ENCODE measurements at places on chromosomes 7 and 10.

DNA sequence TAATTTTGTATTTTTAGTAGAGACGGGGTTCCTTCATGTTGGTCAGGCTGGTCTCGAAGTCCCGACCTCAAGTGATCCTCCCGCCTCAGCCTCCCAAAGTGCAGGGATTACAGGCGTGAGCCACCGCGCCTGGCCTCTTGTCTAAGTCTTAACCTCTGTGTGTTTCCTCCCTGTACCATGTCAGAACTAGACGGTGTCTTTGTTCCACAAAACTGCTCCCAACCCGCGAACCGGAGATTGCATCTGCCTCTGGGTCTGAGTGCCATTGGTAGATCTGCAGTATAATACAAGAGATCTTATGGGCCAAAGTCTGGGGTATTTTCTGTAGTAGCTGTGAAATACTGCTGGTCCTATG, 1.3 kb upstream of the EEF1AKMT2 start:
- DNase-seq: no peak

DNA sequence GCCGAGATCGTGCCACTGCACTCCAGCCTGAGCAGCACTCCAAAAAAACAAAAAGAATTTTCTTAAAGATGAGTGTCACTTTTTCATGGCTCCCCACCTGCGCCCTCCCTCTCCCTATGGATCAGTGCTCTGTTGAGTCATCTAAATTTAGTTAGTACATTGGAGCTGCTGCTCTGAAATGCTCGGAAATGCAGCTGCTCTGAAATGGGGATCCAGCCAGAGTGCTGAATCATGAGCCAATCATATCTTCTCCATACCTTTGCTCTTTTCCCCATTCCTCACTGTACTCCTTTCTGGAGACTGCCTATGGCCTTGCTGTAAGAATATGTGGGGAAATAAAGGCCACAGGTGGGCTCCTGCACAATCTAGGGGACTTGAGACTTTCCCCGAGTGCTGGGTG, 188.8 kb downstream of the ZNF438 start:
- DNase-seq: no peak

DNA sequence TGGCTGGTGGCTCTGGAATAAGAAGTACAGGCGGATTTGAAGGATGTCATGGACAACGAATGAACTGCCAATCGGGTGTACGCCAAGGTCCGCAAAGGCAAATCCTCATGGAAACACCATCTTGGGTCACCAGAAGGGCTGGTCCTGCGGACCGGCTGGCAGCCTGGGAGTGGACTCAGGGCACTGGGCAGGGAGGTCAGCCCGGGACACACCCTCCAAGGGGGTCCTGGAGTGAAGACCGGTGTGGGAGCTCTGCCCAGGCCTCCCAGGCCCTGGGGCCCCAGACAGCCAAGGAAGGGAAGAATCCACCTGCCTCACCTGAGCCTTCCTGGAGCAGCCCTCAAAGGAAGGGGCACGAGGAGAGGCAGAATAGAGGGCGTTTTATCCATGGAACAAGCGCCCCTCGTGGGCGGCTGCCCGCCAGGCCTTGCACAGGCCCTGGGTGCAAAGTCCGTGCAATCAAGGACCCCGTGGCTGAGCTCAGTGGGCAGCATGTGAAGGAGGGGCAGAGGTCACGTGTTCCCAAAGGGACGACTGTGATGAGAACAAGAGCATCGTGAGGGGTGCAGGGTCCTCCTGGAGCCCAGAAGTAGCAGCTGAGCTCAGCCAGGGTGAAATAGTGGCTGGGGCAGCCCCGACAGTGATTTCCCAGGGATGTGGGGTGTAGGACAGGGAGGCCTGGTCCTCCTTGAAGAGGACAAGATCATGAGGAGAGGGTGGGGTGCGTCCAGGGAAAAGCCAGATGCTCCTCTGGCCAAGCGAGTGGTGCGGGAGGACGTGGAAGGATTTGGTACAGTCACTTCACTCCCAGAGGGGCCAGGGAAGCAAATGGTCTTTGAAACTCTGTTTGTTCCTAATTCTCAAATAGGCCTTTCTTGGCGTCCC, 105.2 kb downstream of the TCERG1L start:
- DNase-seq: no peak

- DNase-seq: no peak
Measured at GRCh38 chr7:121447911-121448300, 51.8 kb upstream of the FAM3C start.

DNA sequence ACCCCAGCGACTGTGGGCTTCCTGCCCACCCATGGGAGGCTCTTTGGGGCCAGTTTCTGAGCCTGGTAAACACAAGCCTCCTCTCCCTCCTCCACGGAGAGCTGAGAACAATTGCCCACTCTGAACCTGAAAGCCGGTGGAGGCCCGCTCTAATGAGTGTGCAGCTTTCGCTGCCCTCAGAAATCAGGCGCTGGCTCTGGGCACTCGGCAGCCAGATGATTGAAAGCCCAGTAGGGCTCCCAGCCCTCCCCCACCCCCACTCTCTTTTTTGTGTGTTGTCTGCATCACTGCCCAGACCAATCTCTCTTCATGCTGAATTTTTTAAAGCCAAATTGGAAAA, 438.9 kb downstream of the RPS24 start:
- DNase-seq: peak; percentile 25

DNA sequence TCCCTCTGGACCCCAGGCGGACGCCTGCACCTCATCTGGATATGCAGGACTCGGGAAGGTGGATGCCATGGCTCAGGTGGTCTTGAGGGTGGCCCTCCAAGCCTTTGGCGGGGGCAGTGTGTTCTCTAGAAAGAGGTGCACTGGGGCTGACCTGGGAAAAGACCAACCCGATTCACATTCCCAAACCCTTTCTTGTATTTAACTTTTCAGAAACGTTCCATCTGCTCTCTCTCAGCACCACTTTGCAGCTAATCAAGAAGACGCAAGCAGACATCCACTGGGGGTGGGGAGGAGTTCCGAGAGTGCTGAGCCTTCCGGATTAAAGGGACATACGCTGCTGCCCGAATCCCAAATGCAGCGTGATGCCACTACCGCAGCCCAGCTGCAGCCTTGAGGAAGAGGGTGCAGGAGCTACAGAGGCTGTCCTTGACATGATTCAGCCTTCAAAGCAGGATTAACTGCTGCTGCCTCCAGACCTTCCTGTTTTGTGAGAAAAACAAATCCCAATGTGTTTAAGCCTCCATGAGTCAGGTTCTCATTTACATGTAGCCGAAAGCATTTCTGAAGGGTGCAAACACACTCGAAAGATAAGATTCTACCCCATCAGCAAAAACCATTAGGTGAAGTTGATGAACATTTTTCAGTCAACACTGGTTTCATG, 39.9 kb downstream of the RBM17 start:
- DNase-seq: peak; percentile 45
